ENCODE measurements at places on chromosomes 11 and 22.

DNA sequence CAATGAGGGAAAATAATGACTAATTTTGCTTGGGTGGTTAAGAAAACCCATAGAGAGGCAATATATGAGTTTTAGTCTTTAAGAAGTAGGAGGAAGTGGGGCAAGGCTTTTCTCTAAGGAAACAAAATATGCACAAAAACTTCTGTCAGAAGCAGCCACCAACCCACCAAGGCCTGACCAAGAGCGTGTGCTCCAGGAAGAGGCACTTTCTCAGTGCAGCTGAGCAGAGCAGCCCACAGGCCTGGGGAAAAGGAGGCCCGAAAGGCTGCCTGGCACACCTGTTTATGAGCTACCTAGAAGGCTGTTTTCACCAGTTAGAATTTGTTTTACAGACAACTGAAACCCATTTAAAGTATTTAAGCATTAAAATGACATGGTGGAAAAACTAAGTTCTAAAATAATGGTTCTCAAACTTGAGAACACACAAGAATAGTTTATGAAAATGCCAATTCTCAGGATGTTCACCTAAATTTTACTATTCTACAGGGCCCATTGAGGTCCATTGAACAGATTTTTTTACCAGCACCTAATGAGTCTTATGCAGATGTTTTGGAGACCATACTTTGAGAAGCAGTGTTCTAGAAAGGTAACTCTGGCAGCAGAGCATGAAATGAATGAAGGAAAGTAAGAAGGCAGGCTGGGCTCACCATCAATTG, 160.5 kb upstream of the DDI1 start:
- no peak for DNase-seq

DNA sequence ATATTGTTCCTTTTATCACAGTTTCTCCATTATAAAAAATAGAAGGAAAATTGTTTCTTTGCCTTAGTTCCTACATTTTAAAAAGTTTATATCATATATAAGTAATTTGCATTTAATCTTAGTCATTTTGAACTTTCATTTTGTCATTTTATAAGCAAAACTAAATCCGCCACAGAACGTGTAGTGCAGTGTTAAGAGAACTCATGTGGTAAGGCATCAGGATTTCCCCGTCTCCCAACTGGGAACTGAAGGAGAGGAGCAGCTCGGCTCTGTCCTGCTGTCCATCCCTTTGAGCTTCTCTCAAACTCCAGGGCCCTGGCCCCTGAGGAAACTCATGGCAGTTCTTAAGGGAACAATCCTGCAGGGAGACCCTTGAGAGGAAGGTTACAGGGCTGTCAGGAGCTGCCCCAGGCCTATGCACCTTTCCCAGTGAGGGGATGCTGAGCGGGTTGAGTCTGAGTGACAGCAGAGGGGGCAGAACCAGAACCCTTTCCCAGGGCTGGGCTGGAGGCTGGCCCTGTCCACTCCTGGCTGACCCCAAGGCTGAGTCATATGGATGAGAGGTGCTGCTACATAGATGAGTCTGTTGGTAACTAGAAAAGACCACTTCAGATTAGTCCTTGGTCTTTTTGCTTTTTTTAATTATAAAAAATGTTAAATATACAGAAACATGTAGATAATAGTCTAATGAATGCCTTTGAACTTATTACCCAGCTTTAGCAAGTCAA, 333.1 kb downstream of the TBC1D22A start:
- no peak for DNase-seq

DNA sequence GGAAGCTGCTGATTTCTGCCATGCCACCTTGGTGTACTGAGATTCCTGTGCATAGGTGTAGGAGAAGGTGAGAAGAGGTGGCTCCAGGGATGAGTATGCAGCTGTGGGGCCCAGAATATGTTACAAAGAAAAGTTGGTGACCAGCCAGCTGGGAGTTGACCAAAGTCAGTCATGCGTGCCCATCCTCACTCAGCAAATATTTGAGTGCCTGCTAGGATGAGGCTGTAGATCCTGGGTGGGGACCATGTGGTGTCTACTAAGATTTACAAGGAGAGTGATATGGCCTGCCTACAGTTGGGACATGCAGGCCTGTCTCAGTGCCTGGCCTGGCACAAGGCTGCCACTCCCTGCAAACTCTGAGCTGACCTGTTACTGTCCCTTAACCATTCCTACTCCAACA, 19.4 kb downstream of the RNF185 start:
- no peak for DNase-seq

- DNase-seq: no peak
These were observed 288.9 kb downstream of the TMEM135 start for GRCh38 chr11:87326594-87326993.

DNA sequence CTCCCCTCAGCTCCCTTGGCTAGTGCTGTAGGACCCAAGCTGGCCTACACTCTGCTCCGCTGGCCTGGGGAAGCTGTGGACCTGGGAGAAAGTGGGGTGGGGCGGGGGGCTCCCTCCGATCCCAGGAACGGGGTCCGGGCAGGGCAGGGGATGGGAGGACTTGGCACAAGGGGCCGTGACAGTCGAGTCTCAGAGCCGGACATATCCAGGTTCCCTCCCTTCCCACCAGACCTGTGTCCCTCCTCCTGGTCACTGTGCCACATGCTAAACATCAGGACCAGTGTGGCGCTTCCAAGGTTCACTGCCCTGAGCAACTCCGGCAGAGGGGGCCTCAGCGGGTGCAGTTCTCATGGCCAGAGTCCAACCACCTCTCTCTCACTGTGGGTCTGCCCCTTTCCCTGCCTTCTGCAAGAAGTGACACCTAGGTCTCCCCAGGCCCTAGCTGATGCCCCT, 2.0 kb downstream of the DUSP8 start:
- DNase-seq: no peak

DNA sequence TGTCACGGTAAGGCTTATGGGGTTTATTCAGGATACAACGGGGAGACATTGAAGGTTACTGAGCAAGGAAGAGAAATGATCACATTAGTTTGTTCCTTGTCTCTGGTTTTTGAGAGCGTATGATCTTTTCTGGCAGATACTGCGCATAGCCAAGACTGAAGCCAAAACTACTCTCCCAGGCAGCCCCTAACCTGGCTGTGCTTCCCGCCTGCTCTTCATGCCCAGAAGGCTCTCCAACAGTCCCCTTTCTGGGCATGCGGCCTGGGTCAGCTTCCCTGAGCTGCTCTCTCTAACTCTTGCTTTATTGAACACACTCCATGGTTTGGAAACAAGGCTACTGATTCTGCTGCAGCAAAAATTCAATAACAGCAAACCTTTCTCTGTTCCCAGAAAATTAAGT, 306.6 kb downstream of the BUD13 start:
- no peak for DNase-seq

DNA sequence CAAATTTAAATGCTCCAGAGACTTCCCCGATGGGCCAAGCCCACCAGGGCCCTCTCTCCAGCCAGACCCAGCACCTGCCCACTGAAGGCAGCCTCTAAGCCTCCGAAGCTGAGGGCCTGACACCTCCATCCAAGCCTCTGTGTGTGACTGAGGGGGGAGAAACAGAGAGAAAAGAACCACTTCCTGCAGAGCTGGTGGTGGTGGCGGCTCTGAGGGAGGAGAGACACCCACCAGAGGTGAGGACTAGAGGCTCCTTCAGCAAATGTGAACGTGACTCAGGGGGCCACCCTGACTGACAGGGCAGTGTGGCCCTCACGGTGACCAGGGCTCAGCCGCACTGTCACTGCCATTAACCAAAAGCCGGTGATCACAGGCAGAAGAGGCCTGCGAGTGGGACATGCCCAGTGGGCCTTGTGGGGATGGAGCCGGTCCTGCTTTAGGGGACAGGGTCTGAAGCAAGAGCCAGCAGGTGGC, 31.0 kb upstream of the CD5 start:
- DNase-seq: no peak

GRCh38 chr11:27558401-27558800, 51.8 kb upstream of the LIN7C start:
- no peak for DNase-seq

DNA sequence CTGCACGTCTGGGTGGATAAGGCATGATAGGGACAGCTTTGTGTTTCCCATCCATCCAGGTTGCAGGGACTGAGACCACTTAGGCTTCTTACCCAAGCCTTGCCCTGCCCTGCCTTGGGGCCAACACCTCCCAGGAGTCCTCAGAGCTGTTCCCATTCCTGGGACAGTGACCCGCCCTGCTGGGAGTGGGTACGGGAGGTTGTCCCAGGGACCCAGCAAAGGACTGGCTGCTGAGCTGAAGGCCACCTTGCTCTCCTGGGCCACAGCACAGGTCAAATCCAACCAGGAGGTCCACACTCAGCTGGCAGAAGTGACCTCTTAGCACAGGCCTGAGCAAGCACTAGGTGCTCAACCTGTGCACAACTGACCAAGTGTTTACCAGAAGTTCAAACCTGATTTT, 16.9 kb upstream of the ARHGEF17 start:
- DNase-seq: no peak

- DNase-seq: no peak
These were observed 27.4 kb downstream of the ZNRF3 start for GRCh38 chr22:28910569-28911303.

- peak; percentile 77 for DNase-seq
These were observed 17.8 kb upstream of the XBP1 start for GRCh38 chr22:28817919-28818859.

DNA sequence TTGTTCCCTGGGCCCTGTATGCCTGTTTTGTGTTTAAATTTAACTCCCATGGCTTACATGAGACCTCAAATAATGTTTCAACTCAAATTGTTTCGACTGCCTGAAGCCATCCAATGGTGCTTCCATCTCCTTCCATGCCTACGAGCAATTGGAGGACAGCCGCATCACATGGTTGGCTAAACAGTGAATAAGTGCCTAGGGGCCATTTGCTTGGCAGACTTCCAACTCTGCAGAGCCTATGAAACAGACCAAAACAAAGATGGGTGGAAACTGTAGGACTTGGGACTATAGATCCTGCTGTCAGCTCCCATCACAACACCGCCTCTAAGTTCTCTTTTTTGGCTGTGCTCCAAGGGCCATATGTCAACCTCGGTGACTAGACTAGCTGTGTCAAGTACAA, 84.1 kb downstream of the PARVA start:
- DNase-seq: no peak

DNA sequence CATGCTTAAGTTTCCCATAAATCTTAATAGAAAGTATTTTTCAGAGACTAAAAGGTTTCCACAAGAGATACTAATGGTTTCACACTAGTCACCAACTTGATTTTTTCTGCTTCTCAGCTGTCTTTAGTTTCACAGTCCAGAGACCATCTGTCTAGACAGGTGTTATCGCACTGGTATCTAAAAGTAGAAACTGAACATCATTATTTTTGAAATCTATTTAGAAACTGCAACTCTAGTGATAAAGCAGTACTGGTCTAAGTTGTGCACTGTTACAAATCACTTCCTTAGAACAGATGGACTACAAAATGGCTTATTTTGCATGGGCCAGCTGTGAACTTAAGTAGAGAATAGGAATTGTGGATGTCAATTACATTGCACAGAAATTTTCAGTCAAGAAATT, 78.0 kb downstream of the CNTN5 start:
- DNase-seq: no peak

GRCh38 chr11:122375687-122376399, 259.8 kb upstream of the BLID start:
- no peak for DNase-seq

GRCh38 chr11:79686703-79687419, 246.0 kb upstream of the TENM4 start:
- DNase-seq: no peak

DNA sequence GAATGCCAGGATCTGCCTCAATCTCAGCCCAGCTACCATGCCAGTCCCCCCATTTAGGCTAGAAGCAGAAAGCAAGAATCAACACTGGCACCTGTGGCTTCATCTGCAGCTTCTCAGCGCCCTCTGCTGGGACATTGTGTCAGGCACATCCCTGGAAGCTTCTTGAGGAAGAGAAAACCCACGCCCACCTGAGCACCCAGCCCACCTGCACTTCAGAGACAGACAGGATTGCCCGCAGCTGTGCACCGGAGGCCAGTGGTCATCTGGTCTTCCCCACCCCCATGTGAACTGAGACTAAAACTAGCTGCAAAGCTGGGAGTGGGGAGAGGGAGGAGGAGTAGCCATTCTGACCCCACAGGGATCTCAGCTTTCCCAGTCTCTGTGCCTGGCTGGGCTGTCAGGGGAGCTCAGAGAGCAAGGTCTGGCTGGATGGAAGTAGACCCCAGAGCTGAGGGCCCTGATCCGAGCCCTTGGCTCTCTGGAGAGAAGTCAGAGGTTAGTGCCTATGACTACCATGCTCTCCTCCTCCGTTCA, 66.8 kb downstream of the FEZ1 start:
- DNase-seq: peak; percentile 61

DNA sequence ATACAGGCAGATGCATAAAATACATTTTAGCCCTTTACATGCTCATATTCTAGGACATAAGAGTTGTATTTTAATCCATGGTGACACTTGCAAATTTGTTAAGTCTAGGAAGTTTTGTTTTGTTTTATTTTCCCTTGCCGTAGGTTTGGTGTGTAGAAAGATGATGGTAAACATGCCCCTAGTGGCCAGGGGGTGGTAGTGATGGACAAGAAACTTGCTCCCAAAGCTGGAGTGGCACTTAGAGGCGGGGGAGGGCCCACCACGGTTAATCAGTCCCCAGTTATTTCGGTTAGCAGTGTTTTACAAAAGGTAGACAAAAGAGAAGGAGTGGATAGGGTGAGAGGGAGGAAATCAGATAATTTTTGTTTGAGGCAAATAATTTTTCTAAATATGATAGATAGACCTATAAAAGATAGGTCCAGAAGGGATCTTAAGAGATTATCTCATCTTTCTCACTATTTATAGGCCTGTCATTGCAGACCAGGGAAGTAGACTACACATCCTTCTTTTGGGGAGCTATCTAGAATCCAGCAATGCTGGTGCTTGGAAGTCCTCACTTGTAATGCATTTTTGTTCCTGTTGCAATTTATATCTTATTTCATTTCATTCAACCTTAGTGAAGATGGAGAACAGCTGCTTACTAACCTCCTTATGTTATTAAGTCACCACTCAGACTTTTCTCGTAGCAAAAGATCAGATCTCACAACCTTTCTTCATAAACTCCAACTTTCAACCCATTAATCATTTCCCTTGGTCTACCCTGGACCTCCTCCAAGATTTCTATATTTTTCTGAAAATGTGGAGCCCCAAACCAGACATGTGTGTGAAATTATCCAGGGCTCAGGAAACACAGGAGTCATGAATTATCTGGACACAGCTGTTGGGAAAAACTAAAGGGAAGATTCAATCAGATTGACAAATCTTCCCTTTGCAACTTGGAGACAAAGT, 5.9 kb upstream of the BDNF start:
- peak; percentile 44 for DNase-seq

DNA sequence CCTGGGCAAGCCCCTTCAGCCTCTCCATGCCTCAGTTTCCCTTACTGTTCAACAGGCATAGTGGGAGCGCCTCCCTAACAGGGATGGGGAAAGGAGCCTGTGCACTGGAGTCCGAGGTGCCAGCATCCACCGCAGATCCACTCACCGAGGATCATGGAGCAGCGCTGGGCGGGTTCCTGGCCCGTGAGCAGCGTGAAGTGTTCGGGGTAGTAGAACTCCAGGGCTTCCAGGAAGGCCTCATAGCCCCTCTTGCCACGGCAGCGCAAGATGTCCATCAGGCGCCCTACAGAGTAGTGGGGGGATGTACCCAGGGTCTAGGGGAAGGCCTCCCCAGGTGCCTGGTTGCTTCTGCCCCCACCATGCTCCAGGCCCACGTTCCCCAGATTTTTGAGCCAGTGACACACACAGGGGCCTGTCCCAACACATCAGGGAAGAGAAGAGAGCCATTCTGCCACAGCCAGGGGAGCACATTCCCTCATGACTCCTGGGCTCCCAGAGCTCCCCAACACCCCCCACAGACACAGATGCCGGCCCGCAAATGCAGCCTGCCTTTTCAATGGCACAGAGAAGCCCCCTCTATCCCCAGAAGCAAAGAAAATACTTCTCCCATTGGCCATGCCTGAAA, 1.3 kb downstream of the CARD10 start:
- DNase-seq: no peak

All from Calu3 (cell line).